ENCODE measurements at places on chromosomes 4 and X.

DNA sequence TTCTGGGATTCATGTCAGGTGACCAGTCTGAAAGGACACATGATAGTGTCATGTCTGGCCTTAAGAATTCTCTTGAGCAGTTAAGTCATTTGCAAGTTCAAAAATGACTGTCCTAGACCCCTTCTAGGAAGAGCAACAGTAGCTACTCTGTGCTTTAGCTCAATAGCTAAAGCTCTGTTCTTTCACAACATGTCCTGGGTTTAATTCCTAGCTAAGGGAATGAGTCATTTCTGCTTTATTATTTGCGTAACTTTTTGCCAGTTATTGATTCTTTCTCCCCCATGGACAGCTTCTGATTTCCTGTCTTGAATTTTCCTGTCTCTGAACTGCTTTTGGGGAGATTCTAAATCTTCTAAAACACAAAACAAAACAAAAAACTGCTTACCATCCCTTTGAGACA lies 1055.8 kb upstream of the DIAPH2 start:
- DNase-seq: no peak

GRCh38 chr4:26766141-26766540 lies 94.5 kb upstream of the STIM2 start:
- DNase-seq: no peak

DNA sequence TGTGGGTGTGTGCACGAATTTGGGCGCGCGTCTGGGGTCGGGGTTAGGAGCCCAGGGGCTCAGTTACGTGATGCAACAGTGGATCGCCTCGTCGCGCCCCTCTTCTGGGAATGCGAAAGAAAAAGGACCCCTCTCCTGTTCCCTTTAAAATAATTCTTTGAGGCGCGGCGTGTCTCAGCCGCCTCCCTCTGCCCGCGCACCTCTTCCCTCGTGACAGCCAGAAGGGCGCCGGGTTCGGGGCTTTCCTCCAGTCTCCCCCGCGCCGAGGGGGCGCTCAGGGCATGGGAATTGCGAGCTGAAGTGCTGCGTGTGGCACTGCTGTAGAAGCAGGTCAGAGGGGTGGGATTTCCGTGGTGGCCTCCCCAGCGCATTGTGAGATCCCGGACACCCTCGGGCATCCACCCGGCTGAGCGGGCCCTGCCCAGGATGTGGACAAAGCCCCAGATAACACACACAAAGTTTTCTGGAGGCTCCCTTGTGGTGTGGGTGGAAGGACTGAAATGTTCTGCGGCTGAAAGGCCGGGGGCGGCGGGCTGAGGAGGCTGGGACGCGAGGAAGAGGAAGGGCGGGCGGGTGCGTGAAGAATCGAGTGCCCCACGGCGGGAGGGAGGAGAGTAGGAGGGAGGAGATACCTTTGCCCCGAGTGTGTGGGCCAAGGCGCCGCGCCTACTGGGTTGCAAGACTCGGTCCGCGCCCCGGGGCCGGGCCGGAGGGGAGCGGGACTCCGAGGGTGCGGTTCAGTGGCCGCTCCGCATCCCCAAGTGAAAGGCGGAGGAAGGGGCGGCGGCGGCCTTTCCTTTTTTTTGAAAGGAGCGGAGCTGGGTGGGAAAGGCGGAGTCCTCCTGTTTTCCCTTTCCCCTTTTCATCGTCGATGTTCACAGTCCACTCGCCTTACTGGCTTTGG lies 752 bp downstream of the SEPTIN11 start:
- peak; percentile 65 for DNase-seq

DNA sequence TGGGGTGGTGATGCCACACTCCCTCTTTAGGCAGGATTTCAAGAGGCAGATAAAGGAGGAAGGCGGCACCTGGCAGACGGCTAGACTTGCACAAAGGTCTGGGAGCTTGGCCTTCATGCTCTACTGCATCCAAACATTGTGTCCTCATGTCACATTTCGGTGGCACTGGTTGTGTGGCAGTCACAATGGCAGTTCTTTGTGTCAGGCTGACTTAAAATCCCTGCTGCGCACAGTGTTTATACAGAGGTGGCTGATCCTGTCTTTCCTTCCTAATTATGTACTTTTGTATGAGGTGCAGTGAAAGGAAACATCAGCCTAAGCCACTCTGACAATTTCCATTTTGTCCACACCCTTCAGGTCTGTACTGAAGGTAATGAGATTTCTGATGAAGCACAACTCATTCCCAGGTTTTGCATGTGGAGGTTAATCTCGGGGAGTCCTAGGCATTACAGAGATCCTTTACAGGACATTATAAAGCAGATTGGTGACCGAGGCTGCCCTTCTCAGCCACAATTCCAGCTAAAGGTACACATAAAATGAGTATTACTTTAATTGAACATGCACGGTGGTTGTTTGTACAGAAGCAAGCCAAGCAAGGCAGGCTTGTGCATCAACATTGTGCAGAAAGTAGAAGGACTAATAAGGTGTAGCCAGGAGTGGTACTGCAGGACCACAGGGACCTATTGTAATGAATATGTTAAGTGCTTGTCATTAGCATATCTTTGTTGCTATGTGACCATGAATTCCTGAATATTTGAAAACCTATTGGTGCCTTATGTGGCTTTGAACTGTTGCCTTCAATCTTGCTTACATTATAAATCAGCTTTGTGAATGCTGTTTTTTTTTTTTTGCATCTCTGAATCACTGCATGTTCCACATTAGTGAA lies 147.6 kb downstream of the STK32B start:
- DNase-seq: no peak

DNA sequence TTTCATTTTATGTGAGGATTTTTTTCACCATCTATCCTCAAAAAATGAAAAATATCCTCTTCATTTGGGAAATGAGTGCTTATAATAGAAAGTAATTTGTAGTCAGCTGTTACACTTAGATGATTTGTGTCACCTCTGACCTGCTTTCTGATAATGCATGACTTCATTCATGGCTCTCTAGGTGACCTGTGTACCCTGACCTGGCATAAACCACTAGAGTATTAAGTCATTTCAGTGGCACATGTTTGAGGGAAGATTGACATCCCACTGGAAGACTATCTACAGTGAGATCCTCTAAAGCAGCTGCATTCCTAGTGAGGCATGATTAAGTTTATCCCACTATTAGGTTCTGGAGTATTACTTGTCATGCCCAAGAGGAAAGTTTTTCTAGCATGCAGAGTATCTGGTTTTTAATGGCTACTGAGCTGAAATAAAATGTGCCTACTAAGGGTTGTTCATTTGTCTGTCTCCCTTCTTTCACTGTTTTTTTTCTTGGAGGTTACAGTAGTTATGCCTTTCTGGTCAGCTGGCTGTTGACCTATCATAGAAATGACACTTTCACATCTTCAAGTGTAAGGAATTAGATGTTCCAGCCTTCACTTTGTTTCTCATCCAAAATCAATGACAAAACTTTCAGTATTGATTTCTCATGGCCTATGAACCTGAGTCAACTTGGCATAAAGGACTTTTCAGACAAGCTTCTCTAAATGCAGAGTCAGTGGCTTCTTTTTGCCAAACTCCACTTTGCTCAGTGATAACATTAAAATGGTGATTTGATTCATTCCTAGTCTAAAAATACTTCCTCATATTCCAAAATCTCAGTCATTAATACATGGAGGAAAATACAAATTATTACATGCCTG lies 33.1 kb downstream of the TET2 start:
- no peak for DNase-seq

DNA sequence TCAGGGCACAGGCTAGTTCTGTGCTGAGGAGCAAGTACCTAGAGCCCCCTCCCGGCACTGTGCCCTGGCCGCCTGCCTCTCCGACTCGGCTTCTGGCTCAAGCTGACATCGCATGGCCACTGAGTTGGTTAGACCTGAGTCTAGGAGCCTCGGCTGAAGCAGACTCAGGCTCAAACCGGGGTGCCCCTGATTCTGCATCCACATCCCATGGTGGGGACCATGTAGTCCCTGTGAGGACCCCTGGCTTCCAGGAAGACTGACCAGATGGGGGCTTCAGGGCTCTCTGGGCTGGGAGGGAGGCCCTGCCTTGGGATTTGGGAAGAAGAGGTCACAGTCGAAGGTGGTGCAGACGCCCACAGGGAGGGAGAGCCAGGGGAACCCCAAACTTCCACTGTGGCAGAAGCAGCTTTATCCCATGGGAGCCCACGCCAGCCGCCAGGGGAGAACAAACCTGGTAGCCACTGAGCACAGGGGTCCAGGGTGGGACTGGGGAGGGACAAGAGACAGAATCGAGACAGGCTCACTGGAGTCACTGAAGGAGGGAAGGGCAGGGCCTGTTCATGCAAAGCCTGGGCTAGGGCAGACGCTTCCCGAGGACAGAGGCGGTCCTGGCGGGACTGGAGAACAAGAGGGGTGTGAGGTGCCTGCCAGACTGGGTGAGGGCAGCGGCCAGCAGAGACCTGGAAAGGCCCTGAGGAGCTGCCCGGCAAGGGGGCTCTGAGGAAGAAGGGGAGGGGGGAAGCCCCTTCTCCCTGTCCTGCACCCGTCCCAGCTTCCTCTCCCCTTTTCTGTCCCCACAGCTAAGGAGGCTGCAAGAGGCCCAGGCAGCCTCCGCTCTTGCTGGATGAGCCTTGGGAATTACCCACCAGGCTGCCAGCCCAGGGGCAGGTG lies 1.1 kb downstream of the PDE6B start:
- DNase-seq: no peak

- no peak for DNase-seq
Measured at GRCh38 chr4:150583287-150584110, 1.5 kb downstream of the MAB21L2 start.

GRCh38 chr4:96183611-96184010 lies 343.7 kb downstream of the PDHA2 start:
- DNase-seq: no peak

- DNase-seq: no peak
Measured at GRCh38 chr4:185623444-185624258, 88.3 kb upstream of the PDLIM3 start.
